ENCODE measurements at places on chromosomes 5 and 9.

GRCh38 chr9:94649100-94649819 lies 9.9 kb upstream of the FBP1 start:
- peak; percentile 80 for DNase-seq

- DNase-seq, result peak; percentile 20
Measured at GRCh38 chr5:83721953-83722901, 1.6 kb upstream of the HAPLN1 start.

DNA sequence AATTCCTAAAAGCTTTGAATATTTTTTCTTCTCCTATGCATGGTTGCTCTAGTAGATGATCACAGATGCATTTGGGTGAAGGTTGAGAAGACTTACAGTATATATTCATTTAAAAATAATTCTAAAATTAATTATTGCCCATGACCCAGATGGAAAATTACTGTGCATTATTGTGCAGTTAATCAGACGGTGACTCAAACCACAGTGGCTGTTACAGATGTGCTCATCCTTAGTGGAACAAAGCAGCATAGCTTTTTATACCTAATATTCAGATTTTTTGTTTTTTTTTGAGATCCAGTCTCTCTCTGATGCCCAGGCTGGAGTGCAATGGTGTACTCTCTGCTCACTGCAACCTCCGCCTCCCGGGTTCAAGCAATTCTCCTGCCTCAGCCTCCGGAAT lies 10.7 kb downstream of the OR2V1 start:
- DNase-seq, result no peak

GRCh38 chr9:6735422-6735821 lies 22.4 kb upstream of the KDM4C start:
- no peak for DNase-seq

DNA sequence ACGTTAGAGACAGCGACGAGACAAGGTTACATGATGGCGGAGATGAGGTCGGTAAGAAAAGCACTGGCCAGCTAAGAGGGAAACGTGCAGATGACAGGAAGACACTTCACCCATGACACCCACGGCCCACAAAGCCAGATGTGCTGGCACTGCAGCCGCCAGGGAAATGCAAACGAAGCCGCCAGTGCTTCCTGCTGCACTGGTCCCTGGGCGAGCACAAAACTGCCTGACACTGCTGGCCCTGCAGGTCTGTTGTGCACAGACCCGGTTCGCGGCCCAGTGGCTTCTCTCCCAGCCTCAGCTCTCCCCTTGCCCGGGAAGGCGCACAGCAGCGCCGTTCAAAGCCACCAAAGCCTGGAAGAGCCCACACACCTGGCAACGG lies 20.3 kb downstream of the QSOX2 start:
- no peak for DNase-seq

DNA sequence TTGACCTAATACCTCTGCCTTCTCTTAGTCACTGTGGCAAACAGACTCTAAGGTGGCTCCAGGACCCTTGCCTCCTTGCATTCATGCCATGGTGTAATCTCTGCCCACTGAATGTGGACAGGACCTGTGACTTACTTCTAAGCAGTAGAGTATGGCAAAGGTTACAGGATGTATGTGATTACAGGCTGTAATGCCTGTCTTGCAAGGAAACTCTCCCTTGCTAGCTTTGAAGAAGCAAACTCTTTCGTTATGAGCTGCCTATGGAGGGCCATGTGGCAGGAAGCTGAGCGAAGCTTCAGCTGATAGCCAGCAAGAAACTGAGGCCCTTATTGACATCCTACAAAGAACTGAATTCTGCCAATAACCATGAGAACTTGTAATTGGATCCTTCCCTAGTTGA lies 103.3 kb upstream of the HMHB1 start:
- DNase-seq, result no peak

- DNase-seq, result no peak
Measured at GRCh38 chr9:117448066-117448465, 33.2 kb upstream of the ASTN2 start.

- peak; percentile 27 for DNase-seq
Measured at GRCh38 chr9:22469928-22470544, 23.4 kb downstream of the DMRTA1 start.

DNA sequence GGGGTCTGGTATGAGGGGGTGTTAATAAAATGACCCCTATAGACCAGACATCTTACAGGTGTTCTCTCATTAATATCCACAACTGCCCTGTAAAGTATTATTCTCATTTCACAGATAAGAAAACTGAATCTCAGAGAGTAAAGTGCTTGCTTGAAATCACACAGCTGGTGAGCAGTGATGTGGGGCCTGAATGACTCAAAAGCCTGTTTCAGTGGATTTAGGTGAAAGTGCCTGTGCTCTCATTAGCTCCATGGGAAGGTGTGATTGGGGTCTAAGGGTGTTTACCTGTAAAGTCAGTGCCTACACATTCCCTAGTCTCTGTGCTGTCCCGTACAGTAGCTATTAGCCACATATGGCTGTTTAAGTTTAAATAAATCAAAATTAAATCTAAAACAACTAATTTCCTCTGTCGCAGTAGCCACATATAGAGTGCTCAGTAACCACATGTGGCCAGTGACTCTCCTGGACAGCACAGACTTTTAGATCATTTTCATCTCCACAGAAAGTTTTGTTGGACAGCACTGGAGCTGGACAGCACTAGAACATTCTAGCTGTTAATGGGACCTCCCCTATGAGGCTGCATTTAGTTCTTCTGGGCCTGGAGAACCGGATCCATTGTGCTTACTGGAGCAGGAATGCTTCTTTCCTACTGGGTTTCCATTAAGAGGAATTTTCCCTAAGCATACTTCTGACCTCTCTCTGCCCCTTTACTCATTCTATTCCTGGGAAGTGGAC lies 52.5 kb upstream of the SEMA6A start:
- DNase-seq, result no peak

DNA sequence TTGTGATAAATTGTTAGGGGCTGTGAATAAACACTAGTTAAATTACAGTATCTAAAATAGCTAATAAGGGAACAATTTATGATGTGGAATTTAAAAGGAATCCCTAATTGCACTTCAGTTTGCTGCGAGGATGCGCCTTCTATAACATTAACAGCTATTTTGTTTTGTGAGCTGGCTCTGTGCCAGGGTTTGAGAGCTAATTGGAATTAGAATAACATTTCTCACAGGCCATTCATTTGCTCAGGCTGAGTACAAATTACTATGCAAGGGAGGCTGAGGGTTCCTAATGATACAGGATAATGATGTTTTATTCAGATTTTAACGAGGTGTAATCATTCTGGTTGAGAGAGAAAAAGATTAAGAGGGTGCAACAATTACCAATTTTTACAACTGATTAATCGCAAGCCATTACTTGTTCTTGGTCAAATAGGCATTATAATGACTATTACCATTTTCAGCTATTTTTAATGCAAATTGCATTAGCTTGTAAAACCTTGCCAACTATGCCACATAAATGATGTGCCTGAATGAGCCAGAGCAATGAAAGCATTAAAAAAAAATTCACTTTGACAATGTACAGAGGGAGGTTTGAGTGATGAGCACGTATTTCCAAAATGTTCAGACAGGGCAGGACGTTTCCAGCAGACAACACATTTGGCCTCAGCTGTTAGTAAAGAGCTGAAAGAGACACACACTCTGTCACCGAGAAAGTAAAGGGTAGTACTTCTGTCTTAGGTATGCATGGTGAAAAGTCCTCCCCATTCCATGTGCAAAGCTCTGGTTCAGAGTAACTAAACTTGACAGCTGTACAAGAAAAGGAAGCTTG lies 576.5 kb downstream of the TLE1 start:
- no peak for DNase-seq

DNA sequence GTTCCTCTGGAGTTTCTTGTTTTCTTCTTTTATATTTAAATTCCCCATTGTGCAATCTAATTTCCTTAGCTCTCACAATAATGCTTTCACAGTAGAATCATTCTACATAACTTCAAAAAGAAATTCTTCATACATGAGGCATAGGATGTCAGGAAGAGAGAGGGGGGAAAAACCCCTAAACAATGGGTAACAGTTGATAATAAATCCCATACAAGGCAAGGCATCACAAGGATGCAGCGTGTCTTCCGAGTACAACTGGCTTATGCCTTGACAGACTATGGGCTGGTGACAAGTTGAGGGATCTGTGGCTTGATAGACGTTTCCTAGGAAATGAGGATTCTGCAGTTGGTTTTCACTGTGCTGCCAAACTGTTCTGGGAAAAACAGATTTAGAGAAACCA lies 247.4 kb downstream of the ARL15 start:
- DNase-seq, result no peak

DNA sequence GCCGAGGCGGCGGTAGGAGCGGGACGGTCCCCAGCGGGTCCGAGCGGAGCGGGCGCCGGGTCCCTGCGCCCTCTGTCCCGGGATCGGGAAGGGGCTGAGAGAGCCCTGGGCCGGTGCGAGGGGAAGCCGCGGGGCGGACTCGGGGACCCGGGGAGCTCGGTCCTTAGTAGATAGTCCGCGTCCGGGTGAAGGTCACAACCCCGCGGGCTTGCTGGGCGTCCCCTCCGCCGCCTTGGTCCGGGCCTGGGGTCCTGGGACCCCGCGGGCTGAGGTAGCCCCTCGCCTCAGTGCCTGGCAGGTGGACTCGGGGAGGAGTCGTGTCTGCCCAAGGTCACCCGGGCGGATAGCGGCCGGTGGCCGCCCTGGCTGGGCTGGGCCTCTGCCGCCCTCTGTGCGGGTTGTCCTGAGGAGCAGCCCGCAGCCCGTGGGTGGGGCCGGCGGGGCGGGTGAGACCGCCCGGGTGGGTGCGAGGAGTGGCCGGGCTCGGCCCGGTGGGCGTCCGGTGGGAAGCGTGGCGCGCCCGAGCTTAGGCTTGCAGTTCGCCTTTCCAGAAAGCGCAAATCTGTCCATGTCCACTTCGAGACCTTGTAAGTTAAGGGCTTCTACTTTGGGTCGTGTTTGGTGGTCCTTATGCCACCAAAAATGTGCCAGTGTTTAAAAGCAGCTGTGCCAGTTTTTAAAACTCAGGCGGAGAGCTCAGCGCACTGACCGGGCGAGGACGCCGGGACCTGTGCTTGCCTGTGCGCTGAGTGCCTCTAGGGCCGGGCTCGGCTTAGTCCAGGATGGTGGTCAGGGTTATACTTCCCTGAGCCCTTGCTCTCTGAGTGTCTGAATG lies 554 bp downstream of the SDHA start:
- peak; percentile 35 for DNase-seq

DNA sequence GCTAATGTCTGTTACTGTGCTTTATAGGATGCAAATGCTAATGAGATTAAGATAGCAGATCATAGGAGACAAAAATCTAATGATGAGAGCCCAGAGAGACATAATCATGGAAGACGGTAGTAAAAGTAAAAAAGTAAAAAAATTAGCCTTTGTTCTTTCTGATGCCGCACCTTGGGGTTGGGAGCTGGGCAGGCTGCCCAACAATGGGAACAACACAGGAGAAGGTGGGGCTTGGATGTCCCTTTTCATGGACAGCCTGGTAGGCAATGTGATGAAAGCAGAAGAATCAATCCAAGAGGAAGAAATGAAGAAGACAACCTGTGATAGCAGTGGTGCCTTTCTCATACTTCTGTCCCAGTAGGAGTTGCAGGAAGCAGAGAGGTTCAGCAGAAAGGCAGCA lies 57.2 kb downstream of the RAB14 start:
- no peak for DNase-seq

GRCh38 chr9:4955836-4956235 lies 29.2 kb upstream of the JAK2 start:
- no peak for DNase-seq

- no peak for DNase-seq
Measured at GRCh38 chr5:170757669-170758068, 25.9 kb upstream of the GABRP start.

All from LoVo (cell line).